ENCODE measurements at places on chromosomes 2 and 18.

DNA sequence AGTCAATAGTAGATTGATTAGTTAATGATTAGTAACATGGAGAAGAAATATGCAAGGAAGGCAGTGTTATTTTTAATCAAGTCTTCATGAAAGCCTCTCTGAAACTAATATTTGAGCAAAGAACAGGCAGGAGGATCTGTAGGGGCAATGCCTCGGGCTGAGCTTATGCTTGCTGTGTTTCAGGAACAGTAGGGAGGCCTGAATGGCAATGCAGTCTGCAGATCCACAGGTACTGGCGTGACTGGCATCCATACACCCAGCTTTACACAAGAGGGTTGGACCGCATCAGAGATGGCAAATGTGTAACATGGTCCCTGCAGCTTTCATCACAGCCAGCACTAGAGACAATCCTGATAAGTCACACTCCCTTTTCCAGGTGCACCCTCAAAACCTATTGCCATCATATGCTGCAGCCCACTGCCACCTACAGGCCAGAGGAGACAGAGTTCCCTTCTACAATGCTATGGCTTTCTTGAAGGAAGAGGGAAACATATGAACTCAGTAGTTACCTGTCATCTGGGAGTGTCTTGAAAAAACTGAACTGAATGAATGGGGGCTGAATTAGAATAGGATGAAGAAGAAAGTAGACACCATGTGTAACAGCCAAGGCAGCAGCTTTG, 582.4 kb upstream of the RAB6C start:
- DNase-seq, result peak; percentile 28

- DNase-seq, result no peak
Measured at GRCh38 chr2:71428472-71429383, 24.6 kb upstream of the DYSF start.

- DNase-seq, result no peak
Measured at GRCh38 chr2:20173064-20173463, 51.9 kb downstream of the SDC1 start.

- DNase-seq, result peak; percentile 61
Measured at GRCh38 chr2:128306081-128306930, 12.4 kb downstream of the HS6ST1 start.

DNA sequence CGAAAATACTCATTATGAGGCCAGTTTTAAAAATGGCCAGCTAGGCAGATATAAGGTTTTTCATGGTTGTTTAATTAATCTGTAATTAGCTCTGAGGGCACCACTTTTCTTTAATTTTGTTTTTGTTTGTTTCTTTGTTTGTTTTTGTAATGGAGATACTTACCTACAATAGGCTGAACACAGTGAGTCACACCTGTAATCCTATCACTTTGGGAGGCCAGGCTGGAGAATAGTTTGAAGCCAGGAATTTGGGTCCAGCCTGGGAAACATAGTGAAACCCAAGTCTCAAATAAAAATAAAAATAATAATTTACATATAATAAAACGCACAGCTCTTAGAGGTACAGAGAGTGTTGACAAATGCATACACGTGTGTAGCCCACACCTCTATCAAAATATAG, 56.8 kb upstream of the MSH2 start:
- DNase-seq, result no peak

DNA sequence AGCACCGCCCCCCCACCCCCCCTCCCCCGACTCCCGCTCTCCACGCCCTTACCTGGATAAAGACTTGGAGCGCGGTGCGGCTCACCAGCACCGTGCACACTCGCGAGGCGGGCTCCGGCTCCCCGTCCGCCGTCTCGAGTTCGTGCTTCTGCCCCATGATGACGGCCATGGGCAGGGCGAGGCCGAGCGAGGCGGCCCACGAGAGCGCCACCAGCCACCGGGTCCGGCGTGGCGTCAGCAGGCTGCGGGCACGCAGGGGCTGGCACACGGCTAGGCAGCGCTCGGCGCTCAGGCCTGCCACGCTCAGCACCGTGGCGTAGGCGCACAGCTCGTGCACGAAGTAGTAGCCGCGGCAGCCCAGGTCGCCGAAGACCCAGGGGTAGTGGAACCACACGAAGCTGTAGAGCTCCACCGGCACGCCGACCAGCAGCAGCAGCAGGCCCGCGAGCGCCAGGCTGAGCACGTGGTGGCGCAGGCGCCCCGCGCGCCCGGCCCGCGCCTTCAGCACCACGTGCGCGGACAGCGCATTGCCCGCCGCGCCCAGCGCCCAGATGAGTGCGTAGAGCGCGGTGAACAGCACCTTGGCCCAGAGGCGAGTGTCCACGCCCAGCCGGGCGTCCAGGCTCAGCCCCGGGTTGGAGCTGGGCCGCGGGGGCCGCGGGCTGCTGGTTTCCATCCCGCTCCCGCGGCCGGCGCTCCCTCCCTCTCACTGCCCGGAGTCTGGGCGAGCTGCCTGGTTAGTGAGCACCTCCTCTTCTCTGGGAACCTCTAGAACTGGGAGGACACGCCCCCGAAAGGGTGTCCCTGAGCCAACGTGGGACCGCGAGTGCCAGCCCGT, at the start of gene NTSR2:
TSS of gene NTSR2 (minus strand) at position 742 of the 838 bp plus-strand sequence. CDS start at position 676, 66 bp downstream.
- DNase-seq, result no peak

DNA sequence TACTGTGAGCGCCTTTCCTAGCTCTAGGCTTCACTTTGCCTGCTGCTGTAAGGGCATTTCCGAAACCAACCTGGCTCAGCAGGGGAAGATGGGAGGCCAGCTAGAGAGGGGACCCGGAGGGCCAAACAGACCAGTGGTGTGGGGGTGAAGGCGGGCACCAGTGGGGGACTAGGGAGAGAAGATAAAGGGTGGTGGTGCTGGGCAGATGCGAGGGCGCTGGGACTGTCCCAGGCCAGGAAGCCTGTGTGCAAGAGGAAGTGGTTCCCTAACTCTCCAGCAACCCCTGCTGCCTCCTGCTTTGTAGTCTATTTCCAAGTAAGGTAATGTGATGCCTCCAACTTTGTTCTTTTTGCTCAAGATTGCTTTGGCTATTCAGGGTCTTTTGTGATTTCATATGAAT, 73.1 kb downstream of the DNAH7 start:
- DNase-seq, result no peak

DNA sequence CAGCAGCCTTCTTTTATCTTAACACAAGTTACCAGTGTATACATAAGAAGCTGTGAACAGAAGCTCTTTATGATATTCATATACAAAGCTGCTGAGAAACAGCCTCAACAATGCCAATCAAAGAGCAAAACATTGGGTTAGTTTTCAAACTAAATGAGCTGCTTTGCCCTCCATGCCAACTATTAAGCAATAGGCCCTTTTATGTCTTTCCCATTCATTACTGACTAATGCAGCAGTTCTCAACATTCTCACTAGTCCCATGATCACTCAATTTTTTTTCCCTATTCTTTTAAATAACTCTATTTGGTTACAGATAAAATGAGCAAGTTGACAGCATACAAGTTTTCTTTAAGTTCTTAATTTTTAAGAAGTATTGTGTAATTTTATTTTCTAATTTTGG, 57.9 kb upstream of the FRZB start:
- DNase-seq, result no peak

- no peak for DNase-seq
Measured at GRCh38 chr2:58479535-58480140, 238.5 kb upstream of the FANCL start.

DNA sequence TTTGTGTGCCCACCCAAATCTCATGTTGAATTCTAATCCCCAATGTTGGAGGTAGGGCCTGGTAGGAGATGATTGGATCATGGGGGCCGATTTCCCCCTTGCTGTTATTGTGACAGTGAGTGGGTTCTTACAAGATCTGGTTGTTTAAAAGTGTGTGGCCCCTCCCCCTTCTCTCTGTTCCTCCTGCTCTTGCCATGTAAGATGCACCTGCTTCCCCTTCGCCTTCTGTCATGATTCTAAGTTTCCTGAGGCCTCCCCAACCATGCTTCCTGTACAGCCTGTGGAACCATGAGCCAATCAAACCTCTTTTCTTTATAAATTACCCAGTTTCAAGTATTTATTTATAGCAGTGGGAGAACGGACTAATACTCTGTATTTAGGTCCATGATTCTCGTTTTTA, 588.1 kb downstream of the DCDC2C start:
- no peak for DNase-seq

Data from keratinocyte (primary cell).